ENCODE measurements at places on chromosomes 1 and 21.
A peak's percentile ranks its signal among the peaks of the same experiment; 100 is the strongest.

- no peak for DNase-seq
Measured at GRCh38 chr1:168380945-168381344, 100.3 kb downstream of the TBX19 start.

DNA sequence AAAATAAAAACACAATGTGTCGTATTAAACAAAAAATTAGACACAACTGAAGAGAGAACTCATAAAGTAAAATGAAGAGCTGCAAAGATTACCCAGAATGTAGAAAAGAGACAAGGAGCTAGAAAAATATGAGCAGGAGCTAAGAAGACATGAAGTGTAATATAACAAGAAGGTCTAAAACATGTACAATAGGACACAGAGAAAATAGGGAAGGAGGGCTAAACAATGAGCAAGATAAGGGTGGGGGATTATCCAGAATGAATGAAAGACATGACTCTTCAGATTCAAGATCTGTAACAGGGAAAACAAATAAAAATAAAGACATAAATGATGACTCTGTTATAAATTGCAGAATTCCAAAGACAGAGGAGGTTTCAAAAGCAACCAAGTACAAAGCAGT, 38.3 kb downstream of the PRDM15 start:
- DNase-seq: no peak

DNA sequence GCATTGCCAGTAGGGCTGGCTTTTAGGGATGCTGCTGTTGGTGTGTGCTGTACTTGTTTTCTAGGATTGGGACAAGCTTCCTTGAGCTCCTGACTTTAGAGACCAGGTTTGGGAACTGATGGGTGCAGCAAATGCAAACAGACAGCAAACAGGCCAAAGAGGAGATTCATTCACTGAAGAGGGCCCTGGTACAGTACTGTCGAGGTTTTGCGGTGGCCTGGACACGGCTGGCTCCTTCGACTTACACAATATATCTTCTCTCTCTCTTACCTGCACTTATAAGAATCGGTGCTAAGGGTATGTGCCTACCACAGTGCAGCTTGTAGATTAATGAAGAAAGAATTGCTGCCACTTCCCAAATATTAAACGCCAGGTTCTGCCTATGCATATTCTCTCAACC, 44.6 kb downstream of the ATP1A1 start:
- no peak for DNase-seq

DNA sequence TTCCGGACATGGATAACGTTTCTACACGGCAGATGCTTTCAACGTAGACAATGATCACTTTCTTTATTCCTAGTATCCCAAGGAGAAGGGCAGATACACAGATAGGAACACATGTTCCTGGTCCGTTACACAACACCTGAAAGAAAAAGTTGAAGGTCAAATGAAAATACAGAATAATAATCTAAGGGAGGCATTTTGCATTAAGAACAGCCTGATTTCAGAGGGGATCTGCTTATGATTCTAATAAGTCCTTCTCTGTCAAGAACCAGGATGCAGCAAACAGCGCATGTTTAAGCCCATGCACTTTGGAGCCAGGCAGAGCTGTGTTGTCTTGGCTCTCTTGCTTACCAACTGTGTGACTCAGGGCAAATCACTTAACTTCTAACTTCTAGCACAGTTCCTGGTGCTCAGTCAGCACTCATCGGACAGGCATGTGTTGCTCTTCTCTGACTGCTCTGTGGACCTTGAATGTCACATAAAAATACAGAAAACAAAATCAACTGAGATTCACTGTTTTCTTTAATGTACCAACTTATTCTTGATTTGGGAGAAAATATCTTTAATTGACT, 56.3 kb upstream of the CNN3 start:
- no peak for DNase-seq

- no peak for DNase-seq
Measured at GRCh38 chr1:90100566-90100965, 105.7 kb downstream of the ZNF326 start.

DNA sequence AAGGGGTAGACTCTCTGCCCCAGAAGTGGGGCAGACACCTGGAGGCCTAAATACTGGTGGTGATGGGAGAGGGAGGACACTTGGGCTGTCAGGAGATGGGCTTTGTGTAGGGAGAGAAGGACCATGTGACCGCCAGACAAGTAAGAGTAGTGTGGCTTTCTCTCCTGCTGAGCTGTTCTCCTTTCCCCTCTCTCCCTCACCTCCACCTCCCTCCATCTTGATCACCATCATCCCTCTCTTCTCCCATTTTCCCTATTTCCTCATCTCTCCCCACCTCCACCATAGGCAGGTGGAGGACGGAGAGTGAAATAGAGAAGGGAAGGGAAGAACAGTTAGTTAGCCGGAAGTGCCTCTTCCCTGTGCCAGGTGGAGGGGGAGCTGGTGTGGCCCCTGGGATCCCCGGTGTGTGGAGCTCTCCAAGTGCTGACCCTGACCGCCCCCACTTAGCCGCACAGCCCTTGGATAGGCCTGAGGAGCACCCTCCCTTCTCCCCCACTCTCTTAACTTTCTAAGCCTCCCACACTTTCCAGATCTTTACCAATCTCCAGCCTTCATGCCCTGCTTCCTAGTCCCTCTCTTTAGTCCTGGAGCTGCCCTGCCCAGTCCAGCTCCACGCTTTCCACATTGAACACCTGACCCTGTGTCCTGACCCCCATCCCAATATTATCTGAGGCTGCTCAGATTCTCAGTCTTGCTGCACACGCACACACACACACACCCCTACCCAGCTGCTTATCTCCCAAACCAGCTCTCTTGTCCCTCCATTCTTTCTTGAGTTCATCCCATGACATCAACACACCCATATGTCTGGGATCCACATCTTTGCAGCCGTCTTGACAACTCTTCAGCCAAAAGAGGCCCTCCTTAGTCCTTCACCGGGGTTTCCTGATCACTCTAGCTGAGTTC, 1.5 kb downstream of the CELF3 start:
- no peak for DNase-seq

- no peak for DNase-seq
Measured at GRCh38 chr1:7570311-7570710, 200.8 kb upstream of the VAMP3 start.

GRCh38 chr1:14549897-14550620, 48.4 kb upstream of the KAZN start:
- no peak for DNase-seq

GRCh38 chr1:51264451-51264850, 28.4 kb downstream of the RNF11 start:
- DNase-seq: peak; percentile 82

GRCh38 chr1:223667484-223668182, 2.1 kb upstream of the CAPN8 start:
- DNase-seq: no peak

- no peak for DNase-seq
Measured at GRCh38 chr1:201169203-201169602, 14.9 kb upstream of the TMEM9 start.

DNA sequence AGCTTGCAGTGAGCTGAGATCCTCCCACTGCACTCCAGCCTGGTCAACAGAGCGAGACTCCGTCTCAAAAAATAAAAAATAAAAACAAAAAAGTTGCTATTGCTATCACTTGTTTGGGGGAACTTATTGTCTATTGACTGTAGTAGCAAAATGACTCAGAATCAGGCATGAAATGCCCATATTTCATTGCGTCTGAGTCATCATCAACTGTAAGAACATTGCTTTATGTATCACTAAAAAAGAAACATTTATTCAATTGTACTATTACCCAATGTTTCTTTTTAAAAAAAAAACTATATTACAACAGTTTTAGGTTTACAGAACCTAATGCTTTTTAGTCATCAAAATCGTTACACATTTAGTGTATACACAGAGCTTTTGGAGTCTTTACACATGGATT, 91.0 kb upstream of the FMN2 start:
- DNase-seq: peak; percentile 36

- no peak for DNase-seq
Measured at GRCh38 chr1:156796340-156797097, 20.1 kb downstream of the SH2D2A start.

GRCh38 chr1:59355361-59355760, 58.5 kb downstream of the FGGY start:
- no peak for DNase-seq

- no peak for DNase-seq
Measured at GRCh38 chr1:206698011-206698410, 13.3 kb downstream of the MAPKAPK2 start.
